Smooth muscle cell of the umbilical artery (primary cell): ENCODE measurements at places on chromosomes 16 and 17. TPM values are rescaled to one million over a fixed set of nuclear protein-coding genes. Genes with fewer than 3 reads are reported as not detected.

Gene SLC47A2
- not detected in 2 replicates for total RNA-seq

Gene CDK3
- total RNA-seq, result 2.7 and 5.2 TPM in 2 replicates

Gene TNK1
- 0.09 and 1.2 TPM in 2 replicates for total RNA-seq

Gene KRT23
- 0.28 TPM in 1 of 2 replicates, not detected in the other for total RNA-seq

Gene PYDC1
- not detected in 2 replicates for total RNA-seq

Gene KCTD19
- not detected in 2 replicates for total RNA-seq

Gene PLD2
- 10.1 and 20.7 TPM in 2 replicates for total RNA-seq

Gene CHD9NB
- total RNA-seq, result 1.5 and 2.2 TPM in 2 replicates

Gene GP1BA
- total RNA-seq, result not detected in 2 replicates

Gene DOC2A
- total RNA-seq, result 0.42 TPM in 1 of 2 replicates, not detected in the other

Gene C16orf54
- total RNA-seq, result not detected in 2 replicates

Gene ST6GALNAC2
- total RNA-seq, result 0.55 TPM in 1 of 2 replicates, not detected in the other

Gene TMEM114
- not detected in 2 replicates for total RNA-seq

Gene TPSD1
- total RNA-seq, result not detected in 2 replicates

Gene CALB2
- total RNA-seq, result 1.7 and 1.8 TPM in 2 replicates

Gene EFCAB3
- total RNA-seq, result not detected in 2 replicates

Gene CMTM2
- not detected in 2 replicates for total RNA-seq

Gene SOST
- not detected in 2 replicates for total RNA-seq

Gene RAP1GAP2
- total RNA-seq, result 0.23 and 0.30 TPM in 2 replicates

Gene ARL17B
- 3.9 and 9.3 TPM in 2 replicates for total RNA-seq

Gene PIMREG
- total RNA-seq, result 1.8 and 13.7 TPM in 2 replicates

Gene CES4A
- total RNA-seq, result 1.3 and 3.0 TPM in 2 replicates

Gene CD300LG
- total RNA-seq, result not detected in 2 replicates

Gene NSF
- total RNA-seq, result 78.7 and 87.7 TPM in 2 replicates

Gene CBFA2T3
- not detected in 2 replicates for total RNA-seq

Gene ZNF48
- total RNA-seq, result 8.9 and 9.6 TPM in 2 replicates

Gene CLEC19A
- not detected in 2 replicates for total RNA-seq

Gene CD300E
- total RNA-seq, result not detected in 2 replicates

Gene UTS2R
- not detected in 2 replicates for total RNA-seq
